ENCODE measurements at places on chromosomes 2 and 18. TPM values are rescaled to one million over a fixed set of nuclear protein-coding genes. Genes with fewer than 3 reads are reported as not detected.

SIX3 gene
- not detected for total RNA-seq

ALK gene
- not detected for total RNA-seq

TRAK2 gene
- total RNA-seq, result 37.1 TPM

SPC25 gene
- 2.1 TPM for total RNA-seq

KATNAL2 gene
- 0.32 TPM for total RNA-seq

LYPD6B gene
- not detected for total RNA-seq

COL4A3 gene
- 3.1 TPM for total RNA-seq

UGT1A5 gene
- not detected for total RNA-seq

RTKN gene
- total RNA-seq, result 14.4 TPM

RETSAT gene
- total RNA-seq, result 44.6 TPM

DOCK10 gene
- 2.4 TPM for total RNA-seq

ACP1 gene
- total RNA-seq, result 87.2 TPM

NAT8 gene
- total RNA-seq, result not detected

RNF152 gene
- total RNA-seq, result 4.4 TPM

ANKRD30B gene
- total RNA-seq, result not detected

PIEZO2 gene
- total RNA-seq, result 25.8 TPM

ADGRF3 gene
- not detected for total RNA-seq

CERKL gene
- not detected for total RNA-seq

SGPP2 gene
- total RNA-seq, result not detected

C2orf80 gene
- not detected for total RNA-seq

OR6B3 gene
- not detected for total RNA-seq

ASB18 gene
- total RNA-seq, result not detected

MC5R gene
- total RNA-seq, result not detected

GAL3ST2 gene
- not detected for total RNA-seq

MEP1B gene
- total RNA-seq, result not detected

TMEM169 gene
- 0.65 TPM for total RNA-seq

FOSL2 gene
- total RNA-seq, result 78.5 TPM

SLC9A2 gene
- total RNA-seq, result not detected

LRRFIP1 gene
- total RNA-seq, result 32.0 TPM

ARHGAP28 gene
- total RNA-seq, result 1.1 TPM

SERPINB3 gene
- not detected for total RNA-seq

All from cardiac atrium fibroblast (primary cell).